DMS79 (cell line): ENCODE measurements at places on chromosomes 2 and 18.

DNA sequence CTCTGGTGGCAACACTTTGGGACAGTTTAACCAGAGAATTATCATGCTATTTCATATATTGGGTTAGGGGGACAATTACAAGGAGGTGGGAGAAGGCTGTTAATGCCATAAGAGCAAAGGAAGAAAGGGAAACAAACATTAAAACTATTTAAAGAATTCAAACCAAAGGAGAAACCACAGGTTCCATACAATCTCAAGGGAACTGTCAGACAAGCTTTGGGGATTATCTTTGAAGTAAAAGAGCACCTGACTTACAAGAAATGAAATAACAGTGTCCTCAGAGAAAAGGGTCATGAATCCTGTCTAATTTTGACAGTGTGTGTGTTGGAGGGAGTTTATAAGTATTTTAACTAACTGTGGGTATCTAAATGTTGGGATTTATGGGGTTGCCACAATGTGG lies 44.4 kb downstream of the CERS6 start:
- DNase-seq = no peak

DNA sequence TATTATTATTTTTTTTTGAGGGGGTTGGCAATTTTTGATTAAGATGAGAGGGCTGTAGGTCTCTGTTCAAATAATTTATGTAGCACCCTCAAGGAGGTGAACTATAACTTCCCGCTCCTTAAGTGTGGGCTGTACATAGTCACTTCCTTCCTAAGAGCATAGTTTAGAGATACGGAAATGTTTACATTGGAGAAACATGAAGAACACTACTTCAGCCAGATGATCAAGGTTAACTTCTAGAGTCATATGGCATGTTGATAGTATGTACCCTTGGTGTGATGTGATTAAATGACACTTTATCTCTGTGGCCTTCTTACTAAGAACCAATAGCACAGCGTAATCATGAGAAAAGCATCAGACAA lies 93.7 kb downstream of the MIB1 start:
- DNase-seq = no peak

DNA sequence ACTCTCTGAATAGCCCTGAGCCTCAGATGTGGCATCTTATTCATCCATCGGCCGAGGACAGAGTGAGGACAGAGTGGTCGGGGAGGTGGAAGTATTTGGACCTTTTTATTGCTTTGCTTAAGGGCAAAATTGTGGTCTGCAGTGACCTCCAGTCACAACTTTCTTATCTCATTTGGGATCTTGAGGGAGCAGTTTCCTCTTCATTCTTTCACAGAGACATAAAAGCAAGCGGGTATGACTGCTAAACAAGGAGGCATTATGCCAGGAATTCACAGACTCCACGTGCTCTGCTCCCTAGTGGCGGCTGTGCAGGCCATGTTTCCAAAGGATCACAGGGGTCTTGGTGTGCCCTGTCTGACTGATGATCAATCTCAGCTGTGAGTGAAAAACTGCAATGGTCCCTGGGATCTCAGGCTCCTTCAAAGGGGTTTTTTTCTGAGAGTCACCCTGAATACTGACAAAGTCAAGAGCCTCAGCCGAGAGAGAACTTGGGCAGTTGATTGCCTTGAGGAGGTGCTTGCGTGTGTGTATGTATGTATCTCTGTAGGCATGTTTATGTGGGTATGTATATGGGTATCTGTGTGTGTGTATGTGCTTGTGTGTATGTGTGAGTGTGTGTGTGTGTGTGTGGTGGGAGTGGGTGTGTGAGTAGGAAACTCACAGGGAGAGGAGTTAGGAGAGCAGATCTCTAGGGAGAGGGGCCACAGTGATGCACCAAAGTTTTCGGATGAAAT lies 47.7 kb downstream of the RAPGEF4 start:
- DNase-seq = no peak

GRCh38 chr2:37686792-37687526 lies 15.5 kb upstream of the CDC42EP3 start:
- DNase-seq = no peak

DNA sequence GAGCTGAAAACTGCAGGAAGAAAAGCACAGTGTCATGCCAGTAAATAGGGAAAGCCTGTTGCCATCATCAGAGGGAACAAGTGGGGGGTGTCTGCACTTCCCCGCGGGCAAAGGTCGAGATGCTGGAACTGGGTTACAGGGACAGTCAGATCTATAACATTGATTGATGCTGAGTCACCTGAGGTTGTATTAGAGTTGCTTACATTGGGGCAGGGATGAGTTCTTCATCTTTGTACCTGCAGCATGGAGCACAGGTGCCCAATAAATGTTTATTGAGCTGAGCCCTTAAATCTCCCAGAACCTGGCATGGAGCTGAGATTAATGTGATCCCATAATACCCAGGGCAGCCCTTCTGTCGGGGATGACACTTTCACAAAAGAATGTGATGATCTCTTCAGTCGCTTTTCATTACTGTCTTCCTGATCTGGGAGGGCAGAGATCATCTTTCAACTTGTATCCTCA lies 5.9 kb upstream of the RNF152 start:
- DNase-seq = no peak

DNA sequence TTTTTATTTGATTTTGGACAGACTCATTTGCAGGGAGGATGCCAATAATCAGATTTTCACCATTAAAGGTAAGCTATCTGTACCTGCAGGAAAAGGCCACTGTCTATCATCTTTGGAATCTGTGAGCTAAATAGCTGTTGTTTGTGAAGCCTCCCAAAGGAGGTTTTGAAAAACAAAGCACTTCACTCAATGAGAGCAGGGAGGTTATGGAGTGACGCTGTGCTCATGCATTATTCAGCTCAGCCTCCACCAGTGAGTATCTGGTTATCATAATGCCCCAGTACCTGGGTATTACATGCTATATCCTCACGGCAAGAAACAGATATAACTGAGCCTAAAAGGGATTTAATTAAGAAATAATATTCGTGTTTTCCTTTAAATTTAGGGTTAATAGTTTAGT lies 189.6 kb upstream of the PIK3C3 start:
- peak; percentile 65 for DNase-seq

- DNase-seq = no peak
Measured at GRCh38 chr2:142130111-142131009, 456 bp downstream of the LRP1B start.

GRCh38 chr2:40332191-40332826 lies 119.6 kb downstream of the SLC8A1 start:
- no peak for DNase-seq

DNA sequence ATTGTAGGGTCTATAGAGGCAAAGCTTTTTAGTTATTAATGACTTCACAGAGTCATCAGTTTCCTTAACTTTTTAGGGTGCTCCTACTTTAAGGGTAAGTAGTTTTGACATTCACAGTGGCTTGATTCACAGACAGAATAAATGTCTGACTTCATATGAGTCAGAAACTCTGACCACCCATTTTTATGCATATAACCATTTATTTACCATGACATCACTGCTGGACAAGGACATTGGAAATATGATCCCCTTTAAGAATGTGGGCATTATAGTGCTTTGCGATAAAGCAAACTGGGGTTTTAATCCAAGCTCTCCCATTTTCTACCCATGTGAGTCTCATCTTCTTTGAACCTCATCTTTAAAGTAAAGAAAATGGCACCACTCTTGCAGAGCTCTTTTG lies 162.0 kb upstream of the MC4R start:
- no peak for DNase-seq

DNA sequence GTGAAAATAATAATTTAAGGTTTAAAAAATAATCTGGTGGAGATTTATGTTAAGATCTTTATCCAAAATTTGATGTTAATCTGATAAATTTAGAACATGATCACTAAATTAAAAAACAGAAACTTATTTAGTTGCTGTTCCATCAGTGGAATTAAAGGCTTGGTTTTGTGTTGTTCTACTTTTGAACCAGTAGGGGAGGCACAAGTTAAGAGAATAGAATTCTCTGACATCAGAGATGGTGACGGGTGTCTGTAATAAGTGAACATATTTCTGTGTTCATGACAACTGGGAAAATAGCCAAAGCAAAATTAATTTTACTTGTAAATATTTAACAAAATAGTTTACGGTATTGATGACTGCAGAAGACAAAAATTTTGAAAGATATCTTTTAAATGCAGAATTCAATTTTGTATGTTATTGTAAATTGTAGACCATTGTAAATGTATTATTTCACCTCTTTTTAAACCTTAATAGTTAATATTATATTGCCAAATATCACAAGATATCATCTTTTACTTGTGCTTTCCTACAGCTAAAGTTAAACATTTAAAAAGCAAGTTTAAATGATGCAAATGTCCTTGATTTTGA lies 106.0 kb downstream of the UBR3 start:
- peak; percentile 11 for DNase-seq

GRCh38 chr2:233435436-233436190 lies 81.3 kb downstream of the DGKD start:
- no peak for DNase-seq

DNA sequence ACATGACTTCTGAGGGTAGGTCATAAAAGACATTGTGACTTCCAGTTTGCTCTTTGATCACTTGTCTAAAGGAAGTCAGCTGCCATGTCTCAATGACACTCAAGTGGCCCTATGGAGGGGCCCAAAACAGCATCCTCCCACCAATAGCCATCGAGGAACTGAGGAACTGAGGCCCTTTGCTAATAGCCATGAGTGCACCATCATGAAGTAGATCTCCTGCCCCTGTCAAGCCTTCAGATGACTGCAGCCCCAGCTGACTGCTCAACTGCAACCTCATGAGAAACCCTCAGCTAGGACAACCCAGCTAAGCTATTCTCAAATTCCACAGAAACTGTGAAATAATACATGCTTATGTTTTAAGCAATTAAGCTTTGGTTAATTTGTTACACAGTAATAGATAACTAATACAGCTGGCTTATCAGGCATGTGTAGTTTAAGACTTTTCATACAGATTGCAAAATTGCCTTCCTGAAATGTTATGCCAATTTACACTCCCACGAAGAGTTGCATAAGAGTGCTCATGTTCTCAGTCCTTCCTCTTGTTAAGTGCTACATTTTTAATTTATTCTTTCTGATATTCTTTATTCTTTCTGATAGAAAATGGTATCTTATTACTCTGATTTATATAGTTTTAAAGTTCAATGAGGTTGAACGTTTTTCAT lies 105.6 kb upstream of the NDUFV2 start:
- no peak for DNase-seq

DNA sequence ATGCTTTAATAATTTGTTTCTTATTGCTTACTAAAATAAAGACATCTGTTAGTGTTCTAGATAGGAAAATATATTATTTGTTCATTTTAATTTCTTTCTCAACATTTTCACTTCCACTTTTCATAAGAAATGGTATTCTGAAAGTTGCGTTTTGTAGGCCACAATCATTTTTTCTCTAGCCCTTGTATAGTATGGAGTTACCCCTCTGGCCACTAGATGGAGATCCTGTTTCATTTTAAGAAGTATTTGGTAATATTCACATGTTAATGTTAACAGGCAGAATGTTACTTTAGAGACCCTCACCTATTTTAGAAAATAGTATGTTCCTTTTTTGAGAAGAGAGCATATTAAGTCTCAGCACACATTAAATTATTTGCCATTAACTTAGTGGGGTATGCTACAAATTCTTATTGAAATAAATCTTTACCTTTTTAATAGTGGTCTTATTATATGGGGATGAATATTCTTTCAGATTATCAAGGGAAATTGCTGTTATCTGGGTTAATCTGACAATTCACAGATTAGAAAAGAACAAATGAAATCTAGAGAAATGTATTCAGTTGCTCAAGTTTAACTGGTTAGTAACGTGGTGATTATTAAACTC lies 73.9 kb upstream of the TTC27 start:
- DNase-seq = no peak

GRCh38 chr2:69535817-69536241 lies 98.6 kb upstream of the NFU1 start:
- no peak for DNase-seq

GRCh38 chr2:187372213-187372612 lies 75.8 kb downstream of the CALCRL start:
- no peak for DNase-seq

GRCh38 chr2:178114462-178114861 lies 2.2 kb downstream of the RBM45 start:
- DNase-seq = no peak

DNA sequence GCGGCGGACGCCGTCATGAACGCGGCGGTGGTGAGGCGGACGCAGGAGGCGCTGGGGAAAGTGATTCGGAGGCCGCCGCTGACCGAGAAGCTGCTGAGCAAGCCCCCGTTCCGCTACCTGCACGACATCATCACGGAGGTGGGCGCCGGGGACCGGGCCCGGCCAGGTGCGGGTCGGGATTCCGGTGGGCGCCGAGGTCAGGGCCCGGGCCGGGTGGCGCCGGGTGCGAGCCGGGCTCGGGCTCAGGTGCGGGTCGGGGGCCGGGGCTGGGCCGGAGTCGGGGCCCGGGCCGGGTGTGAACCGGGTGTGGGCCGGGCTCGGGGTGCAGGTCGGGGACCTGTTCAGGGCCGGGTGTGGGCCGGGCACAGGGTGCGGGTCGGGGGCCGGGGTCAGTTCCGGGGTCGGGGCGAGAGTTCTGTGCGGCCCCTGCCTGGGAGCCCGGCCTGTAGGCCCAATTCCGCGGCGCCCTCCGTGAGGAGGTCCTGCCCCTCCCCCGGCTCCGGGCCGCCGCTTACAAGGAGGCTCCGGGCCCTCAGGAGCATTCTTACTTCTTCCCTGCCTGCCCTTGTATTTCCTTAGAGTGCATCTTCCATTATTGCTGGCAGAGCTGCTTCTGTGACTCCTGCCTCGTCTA lies 447 bp downstream of the TRAF3IP1 start:
- DNase-seq = no peak

DNA sequence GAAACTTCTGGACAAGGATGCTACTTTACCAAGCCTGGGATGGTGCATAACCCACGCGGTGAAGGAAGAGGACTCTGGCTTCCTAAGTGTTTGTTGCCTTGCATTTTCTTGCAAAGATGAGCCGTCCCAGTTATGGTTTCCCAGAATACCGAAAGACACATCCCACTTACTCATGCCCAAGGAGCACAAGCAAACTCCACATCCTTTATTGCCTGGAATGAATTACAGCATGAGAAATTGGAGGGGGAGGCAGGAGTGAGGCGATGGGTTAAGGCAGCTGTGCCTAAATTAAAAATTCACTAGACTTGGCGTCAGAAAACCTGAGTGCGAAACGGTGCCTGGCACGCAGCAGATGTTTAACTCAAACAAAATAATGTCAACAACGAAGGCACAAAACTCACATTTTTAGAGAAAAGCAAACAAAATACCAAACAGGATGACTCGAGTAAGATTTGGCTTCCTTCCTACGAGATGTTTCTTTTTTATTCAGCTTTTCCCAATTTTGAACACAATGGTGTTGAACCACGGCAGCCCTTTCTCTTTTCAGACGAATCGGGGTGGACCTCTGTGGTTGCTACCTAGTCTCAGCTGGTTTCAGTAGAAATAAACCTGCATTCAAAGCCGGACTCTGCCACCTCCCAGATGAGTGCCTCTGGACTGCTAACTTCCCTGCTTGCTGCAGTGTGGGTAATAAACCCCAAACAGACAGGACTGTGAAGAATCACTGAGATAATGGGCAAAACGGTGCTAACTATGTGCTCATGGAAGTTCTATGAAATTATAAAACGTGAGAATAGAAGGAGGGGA lies 100.3 kb upstream of the NCK2 start:
- DNase-seq = no peak

- DNase-seq = no peak
Measured at GRCh38 chr2:238119756-238120462, 18.6 kb upstream of the KLHL30 start.

GRCh38 chr2:152335016-152335725 lies at the start of gene FMNL2:
FMNL2 (plus strand) TSS chr2:152335174.
- peak; percentile 50 for DNase-seq
